ENCODE measurements at places on chromosomes 7 and 10.

GRCh38 chr7:85290269-85290668, 103.4 kb upstream of the SEMA3D start:
- no peak for DNase-seq

GRCh38 chr10:102919992-102920739, 2.1 kb downstream of the CNNM2 start:
- no peak for DNase-seq

DNA sequence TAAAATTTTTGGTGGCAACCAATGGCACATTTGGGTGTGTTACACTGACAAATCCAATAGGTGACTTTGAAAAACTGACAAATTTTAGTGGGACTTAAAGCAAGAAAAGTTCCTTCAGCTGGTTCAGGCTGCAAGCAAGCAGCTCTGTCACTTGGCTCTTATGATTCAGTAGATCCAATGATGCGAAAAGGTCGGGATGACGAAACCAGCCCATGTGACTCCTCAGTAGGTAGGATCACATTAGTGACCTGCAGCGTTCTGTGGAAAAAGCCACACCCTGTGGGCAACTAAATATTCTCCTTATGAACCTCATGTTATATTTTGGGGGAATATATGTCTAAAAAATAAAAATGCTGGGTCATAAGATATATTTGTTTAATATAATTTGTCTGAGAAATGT, 13.3 kb upstream of the TSGA13 start:
- no peak for DNase-seq

GRCh38 chr7:69898189-69898588, 299.9 kb downstream of the AUTS2 start:
- DNase-seq = no peak

- DNase-seq = peak; percentile 1
Observed at GRCh38 chr7:87628780-87629569, 777 bp downstream of the RUNDC3B start.

- DNase-seq = no peak
Observed at GRCh38 chr10:33391611-33392465, 57.4 kb upstream of the NRP1 start.

DNA sequence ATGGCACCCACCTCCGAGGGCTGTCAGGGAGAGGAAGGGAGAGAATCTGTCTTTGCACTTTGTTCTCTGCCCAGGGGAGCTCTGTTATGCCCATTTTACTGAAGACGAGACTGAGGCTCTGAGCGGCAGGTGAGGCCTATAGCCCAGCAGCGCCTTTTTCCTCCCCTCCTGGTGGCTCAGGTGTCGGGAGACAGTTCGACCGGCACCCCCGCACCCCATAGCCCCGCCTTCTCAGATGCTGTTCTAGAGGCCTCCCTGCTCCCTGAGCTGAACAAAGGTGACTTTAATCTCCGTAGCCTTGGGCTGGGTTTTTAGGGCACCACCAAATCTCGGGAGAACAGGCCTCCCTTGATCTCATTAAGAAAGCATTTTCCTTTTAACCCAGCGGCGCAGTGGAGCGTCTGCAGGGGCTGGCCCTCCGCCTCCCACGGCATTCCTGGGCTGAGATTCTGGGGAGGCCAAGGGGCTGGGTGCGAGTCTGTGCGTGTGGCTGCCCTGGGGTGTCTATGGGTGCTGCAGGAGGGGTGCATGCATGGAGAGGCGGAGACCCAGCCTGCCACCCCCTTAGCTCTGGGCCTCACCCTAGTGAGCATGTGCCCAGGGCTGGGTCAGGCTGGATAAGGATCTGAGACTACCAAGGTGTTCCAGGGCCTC, 3.3 kb downstream of the LFNG start:
- DNase-seq = no peak

DNA sequence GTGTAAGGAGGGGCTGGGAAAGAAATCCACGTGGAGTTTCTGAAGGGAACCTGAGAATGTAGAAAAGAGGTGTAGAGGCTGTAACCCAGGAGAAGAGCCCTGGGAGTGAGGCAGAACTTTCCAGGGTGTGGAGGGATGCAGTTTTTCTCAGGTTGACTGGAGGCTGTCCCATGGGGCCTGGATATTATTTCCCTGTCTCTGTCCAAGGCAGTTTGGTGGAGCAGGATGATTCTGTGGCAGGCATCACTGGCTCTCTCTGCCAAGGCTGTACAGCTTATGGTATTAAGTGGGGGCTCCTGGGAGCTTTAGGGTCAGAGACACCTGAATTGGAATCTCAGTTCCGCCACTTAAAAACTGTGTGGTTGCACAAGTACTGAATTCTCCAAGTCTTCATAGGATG, 81.6 kb downstream of the CHN2 start:
- no peak for DNase-seq

DNA sequence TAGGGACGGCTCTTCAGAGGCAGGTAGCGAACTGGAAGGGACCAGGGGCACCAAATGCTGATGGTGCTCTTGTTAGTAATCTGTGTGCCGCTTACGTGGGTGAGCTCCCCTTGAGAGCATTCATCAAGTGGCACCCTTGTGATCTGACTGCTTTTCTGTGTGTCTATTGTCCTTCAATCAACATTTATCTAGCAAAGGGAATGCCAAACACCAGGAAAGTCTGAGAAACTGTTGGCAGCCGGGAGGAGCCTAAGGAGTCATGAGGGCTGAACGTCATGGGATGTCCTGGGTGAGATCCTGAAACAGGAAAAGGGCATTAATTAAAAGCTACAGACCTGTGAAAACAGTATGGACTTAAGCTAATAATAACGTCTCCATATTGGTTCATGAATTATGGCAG, 733.1 kb downstream of the TYW1 start:
- no peak for DNase-seq

GRCh38 chr7:117362294-117362888, 39.5 kb upstream of the WNT2 start:
- DNase-seq = no peak

Measured in stimulated activated CD8-positive, alpha-beta memory T cell treated with anti-CD3 and anti-CD28 coated beads, Interleukin-12 subunit alpha, Interleukin-12 subunit beta, amount 100 ng/mL, for 4 hours (primary cell).